Hippocampal formation (tissue), 2 donors: ENCODE measurements at places on chromosomes 7 and 10.

DNA sequence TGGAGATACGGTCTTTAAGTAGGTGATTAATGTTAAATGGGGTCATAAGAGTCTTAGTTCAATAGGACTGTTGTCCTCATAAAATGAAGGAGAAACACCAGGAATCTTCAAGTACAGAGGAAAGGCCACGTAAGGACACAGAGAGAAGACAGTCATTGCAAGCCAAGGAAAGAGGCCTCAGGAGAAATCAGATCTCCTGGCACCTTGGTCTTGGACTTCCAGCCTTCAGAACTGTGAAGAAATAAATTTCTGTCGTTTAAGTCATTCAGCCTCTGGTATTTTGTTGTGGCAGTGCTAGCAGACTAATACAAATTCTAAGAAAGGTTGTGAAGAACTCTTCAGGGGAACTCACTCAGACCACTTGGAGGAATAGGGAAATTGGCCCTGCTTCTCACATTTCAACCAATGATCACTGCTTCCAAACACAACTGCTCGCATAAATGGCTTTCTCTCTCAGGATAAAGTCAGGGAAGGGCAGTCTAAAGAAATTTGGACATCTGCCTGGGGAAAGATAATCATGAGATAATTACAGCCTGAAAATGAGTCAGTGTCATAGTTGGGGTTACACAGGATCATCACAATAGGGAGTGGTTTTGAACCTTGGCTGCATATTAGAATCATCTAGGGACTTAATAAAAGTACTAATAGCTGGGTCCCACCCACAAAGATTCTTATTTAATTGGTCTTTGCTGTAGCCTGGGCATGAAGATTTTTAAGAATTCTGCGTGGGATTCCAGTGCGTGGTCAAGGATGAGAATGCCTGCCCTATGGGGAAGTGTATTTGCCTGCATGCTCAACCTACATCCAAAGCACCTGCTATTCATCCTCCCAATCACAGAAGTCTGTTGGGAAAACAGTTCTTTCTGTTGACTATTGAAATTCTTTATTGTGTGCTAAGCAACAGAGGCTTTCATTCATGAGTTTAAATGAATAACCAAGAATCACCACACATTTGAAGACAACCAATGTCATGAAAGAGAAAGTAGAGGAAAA, 310.6 kb upstream of the PLXDC2 start:
- DNase-seq = no peak

- DNase-seq = no peak
These were observed 47.9 kb downstream of the RBM33 start for GRCh38 chr7:155692317-155692716.

GRCh38 chr10:88986549-88987242, 3.9 kb upstream of the FAS start:
- DNase-seq = no peak

GRCh38 chr7:110664803-110665202, 426.1 kb upstream of the LRRN3 start:
- DNase-seq = no peak

DNA sequence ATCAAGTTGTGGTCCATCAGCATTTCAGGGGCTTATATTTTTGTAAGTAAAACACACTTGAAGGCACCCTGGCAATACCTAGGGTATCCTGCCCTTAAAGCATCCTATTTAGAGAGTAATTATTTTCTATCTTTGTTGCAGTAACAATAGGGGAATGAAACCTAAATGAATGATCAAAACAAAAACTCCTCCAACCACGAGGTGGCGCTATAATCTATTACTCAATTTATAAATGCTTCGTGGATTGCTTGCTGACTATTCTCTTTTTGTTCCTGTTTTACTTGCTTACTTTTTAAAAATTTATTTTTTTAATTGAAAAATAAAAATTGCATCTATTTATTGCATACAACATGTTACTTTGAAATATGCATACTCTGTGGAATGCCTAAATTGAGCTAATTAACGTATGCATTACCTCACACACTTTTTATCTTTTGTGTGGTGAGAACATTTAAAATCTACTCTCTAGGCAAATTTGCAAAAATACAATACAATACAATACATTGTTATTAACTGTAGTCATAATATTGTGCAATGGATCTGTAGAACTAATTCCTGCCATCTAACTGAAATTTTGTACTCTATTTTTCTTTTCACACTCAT, 147.7 kb upstream of the BMPER start:
- DNase-seq = peak; percentile 67

- no peak for DNase-seq
These were observed 244.4 kb downstream of the TNS3 start for GRCh38 chr7:47337531-47337930.

- no peak for DNase-seq
These were observed 7.5 kb downstream of the IFIT1 start for GRCh38 chr10:89399956-89400355.

DNA sequence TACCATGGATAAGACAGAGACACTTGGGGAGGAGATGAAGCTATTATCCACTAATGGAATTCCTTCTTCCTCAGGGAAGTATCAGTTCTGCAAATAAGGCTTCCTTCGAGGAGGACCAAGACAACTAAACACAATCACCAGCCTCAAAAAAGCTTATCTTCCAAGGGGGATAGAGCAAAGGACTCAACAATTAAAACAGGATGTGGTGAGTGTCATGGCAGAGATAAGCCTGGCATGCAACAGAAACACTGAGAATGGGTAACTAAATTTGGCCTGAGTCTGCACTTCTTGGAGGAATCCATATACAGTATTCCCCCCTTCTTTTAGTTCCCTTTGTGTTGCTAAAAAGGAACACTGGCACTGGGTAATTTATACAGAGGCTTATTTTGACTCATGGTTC, 1285.2 kb downstream of the GATA3 start:
- no peak for DNase-seq

- DNase-seq = no peak
These were observed 58.7 kb upstream of the PRPS1L1 start for GRCh38 chr7:18086165-18087025.

DNA sequence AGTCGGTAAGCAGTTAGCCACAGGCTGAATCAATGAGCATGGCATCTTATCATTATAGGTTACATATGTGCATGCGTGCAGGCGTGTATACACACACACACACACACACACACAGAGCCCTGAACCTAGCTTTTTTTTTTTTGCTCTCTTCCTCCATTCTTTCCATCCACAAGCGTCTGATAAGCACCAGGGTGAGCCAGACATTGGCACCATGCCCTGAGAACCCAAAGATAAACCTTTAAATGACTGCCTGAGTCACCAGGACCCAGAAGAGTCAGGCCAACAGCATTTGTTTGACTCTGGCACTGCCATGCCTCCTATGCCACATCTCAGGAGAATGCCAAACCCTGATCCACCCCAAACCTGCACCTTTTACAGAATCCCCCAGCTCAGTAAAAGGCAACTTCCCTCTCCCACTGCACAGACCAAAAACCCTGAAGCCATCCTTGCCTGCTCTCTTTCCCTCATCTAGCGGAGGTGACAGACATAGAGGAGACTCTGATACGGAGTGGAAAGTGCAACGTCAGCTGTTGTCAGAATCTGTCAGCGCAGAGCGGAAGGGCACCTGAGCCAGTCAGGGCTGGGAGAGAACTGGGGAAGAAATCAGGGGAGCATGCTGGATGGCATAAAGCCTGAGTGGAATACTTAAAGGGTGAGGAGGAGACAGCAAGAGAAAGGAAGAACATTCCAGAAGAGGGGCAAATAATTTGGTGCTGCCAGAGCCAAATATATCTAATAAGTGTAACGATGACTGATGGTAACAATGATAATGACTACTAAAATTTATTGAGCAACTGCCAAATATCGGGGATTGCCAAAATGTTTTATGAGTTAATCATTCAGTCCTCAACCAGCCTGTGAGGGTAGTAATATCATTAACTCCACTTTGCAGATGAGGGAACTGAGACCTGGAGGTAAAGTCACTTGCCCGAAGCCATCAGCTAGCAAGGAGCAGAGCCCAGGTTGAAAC, 3.2 kb downstream of the PARP12 start:
- no peak for DNase-seq

- no peak for DNase-seq
These were observed 313.3 kb downstream of the ACTR3B start for GRCh38 chr7:153072806-153073205.

- no peak for DNase-seq
These were observed 54.1 kb downstream of the MTERF1 start for GRCh38 chr7:91826377-91826776.

DNA sequence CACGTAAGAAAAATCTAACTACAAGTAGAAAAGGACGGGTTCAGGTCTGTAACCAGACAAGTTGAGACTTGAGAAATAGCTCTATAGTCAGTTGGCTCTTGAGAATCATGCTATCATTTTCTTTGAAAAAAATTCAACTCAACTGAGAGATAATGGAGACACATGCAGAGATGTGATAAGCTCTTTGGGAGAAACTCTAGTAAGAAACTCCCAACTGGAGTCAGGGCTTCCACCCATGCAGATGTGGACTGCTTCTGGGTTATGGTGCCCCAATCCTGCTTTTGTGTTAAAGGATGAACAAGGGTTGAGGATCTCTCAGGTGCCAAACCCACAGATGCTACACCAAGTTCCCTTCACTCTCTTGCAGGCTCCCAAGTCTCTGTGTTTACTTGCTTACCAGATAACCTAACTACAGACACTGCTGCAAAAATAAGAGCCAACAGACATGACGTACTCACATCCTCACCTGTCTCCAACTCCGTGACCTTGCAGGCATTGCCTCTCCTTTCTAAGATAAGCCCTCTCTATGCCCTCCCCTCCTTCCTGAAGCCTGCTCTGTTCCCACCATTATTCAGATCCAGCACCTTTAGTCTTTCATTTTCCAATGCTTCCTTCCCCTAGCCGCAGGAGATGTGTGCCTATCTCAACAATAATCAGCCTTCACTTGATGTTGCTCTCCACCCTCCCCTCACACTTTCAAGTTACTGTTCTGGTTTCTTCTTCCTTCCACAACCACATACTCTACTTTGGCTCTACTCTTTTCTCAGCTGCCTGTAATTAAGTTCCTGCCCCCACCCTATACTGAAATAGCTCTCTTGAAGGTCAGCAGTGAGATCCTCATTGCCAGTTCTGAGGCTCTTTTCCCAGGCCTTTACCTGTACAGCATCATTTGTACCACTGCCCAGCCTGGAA, 130.0 kb downstream of the ICA1 start:
- DNase-seq = no peak

- DNase-seq = no peak
These were observed 403.5 kb upstream of the ANKRD30A start for GRCh38 chr10:36721871-36722270.

- DNase-seq = no peak
These were observed 68.5 kb downstream of the AGK start for GRCh38 chr7:141619745-141620144.

DNA sequence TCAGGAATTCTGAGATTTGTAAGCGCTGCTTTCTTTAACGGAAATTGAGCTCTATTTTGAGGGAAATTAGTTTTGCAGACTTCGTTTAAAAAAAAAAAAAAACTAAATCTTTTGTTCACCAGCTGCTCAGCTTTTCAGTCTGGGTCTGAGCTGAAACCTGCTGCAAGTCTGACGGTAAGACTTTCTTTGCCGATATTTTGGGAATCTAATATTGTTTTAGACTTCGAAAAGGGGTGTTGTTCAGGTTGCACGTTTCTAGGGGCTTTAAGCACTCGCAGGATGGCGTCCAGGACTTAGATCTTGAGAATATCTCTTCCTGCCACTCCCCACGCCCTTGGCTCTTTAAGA, 1.8 kb upstream of the MEOX2 start:
- DNase-seq = no peak

DNA sequence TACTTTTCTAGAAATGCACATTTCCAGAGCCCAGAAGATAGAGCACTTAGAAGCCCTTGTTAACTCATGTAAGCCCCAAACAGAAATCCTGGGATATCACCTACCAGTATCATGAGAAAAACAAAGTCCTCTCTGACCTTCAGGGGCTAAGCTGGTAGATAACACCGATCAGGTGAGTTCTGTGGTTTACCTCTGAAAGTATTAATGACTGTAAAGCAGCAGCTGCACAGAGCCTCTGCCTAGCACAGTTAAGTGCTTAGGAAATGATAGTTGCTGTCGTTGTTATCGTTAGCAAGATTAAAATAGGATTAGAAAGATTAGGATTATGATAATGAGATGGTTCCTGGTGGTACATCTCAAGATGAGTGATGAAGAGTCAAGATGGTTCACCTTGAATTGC, 64.9 kb downstream of the PLXNA4 start:
- no peak for DNase-seq

GRCh38 chr7:52639981-52640380, 395.5 kb upstream of the POM121L12 start:
- no peak for DNase-seq

DNA sequence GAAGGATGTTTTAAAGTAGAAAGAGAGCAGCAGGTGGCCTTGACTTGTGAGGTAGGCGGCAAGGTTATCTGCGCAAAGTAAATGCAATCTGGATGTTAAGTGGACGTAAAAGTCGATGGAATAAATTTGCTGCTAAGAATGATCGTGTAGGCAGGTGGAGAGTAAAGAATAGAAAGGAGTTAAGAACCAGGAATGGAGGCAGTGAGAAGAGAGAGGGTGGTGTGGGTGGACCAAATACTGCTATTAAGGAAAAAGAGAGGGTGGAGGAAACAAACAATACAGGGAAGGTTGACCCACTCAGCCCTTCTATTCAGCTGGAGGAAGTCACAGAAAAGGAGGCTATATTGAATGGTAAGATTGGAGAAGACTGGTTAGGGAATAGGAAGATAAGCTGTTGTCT, 1.9 kb upstream of the CUL1 start:
- DNase-seq = no peak

DNA sequence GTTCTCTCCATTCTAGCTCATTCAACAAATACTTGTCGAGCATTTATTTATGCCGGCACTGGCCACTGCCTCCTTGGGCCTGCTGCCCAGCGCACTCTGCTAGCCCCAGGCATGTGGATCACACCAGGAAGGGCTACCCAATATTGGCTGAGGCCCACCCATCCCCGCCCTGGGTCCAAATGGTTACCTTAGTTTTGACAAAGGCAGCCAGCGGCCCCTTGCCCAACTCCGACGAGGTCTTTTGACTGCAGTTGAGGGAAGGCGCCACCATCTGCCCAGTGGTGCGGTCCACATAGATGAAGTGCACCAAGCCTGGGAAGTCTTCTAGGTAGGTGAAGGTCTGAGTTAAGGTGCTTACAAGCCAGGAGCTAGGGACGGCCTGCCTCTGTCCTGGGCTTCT, 7.2 kb upstream of the PYROXD2 start:
- DNase-seq = no peak

DNA sequence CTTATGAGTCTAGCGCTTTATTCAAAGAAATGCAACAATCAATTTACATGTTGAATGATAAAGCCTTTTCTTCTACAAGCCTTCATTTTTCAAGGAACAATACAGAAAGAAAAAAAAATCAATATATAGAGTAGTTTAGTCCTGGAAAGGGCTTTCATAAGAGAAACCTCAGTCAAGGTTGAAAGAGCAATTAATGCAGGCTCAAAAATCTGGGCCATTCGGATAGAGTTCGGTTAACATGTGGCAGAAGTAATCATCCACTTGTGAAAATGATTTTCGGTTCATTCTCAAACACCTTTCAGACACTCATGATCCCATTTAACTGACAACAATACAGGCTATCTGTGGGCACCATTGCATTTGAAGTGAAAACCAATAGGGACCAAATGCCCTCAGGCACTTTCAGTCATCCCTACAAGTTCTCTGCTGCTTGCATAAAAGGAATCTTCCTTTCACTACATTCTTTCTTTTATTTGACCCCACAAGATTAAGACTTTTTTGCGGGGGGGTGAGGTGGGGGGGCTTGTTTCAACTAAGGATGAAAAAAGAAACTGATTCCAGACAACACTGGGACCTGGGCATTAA, 177.9 kb downstream of the RNF133 start:
- DNase-seq = no peak
